ENCODE measurements at places on chromosomes 5 and 9.

DNA sequence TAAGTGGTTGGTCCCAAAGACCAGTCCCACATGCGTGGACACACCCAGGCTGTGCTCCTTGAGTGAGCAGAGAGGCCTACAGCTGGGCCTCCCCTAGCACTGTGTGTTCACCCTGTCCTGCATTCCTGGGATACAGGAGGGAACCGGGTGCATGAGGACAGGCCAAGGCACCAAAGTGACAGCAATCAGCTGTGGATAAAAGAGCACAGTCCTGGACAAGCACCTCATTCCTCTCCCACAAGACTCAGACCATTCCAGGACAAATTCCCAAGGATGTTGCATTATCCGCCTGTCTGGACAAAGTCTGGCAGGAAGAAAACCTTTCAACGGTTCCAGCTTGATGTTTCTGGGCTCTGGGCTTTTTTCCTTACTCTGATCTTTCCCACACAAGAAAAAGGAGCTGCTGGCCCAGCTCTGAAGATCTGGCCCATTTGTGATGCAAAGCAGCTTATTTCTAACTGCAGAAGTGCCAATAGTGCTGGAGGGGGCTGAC, 273.2 kb downstream of the ENC1 start:
- no peak for DNase-seq

GRCh38 chr5:104178066-104178465, 615.5 kb upstream of the NUDT12 start:
- DNase-seq, result no peak

- DNase-seq, result no peak
These were observed 24.9 kb upstream of the ZSWIM6 start for GRCh38 chr5:61307191-61307590.

DNA sequence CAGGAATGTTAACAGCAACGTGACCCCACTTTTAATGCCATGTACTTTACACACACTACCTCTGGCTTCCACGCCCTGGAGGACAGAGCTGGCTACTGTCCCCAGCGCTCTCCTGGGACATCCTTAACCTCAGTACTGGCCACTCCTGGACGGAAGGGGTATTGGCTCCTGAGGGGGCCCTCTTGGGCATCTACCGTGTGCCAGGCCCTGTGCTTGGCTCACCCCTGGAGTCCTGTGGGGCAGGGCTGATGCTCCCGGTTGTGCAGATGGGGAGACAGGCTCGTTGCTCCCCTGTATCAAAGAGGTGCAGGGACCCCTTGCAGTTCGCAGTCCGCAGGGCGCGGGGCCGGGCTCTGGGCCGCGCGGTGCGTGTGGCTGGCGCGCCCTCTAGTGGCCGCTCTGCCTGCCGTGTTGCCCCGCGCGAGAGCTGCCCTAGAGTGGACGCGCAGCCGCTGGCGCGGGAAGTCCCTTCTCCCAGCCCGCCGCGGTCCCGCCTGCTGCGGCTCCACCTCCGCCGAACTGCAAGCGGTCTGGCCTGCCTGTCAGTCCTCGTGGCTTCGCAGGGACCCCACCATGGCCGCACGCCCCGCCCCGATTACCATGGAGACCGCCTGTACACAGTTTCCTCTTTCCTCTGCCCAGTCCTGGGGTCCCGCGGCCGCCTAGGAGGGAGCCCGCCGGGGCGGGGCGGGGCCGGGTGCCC, at the start of gene WDR38:
Gene WDR38, plus strand, starts transcription at position 632 of the 703 bp plus-strand sequence. CDS start 72 bp downstream, outside the sequence.
- peak; percentile 99 for DNase-seq

DNA sequence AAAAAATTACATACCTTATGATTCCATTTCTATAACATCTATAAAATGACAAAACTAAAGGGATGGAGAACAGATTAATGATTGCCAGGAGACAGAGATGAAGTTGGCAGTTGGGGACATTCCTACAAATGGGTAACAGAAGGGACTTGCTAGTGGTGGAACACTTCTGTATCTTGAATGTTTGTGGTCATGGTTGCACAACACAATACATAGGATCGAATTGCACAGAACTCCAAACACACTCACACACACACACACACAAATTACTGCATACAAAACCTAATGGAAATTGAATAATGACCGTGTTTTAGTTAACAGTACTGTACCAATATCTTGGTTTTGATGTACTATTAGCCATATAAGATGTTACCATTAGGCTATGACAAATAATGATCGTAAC, 330.7 kb upstream of the POU5F2 start:
- DNase-seq, result no peak

Measured in H54 (cell line).